NCI-H187 treated with DMSO at 0.1 percent for 48 hours (cell line): ENCODE measurements at places on chromosomes 3 and 15.

DNA sequence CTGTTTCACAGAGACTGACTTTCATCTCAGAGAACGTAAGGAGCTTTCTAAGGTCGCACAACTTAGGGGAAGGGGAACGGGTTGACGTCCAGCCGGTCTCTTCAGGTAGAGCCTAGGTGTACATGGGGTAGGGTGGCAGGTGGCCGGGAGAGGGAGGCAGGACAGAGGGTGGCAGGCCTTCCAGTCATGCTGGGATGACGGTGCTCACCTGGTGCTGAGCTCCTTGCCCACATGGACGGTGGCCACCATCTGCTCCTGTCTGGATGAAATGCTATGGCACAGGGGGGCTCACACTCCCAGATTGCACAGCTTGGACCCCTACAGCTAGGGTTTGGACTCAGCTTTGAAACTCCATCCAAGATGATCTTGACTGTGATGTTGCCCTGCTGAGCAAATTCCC lies 144.5 kb downstream of the ATP10A start:
- no peak for DNase-seq

- DNase-seq, result no peak
Observed at GRCh38 chr3:18556001-18556408, 130.9 kb upstream of the SATB1 start.

DNA sequence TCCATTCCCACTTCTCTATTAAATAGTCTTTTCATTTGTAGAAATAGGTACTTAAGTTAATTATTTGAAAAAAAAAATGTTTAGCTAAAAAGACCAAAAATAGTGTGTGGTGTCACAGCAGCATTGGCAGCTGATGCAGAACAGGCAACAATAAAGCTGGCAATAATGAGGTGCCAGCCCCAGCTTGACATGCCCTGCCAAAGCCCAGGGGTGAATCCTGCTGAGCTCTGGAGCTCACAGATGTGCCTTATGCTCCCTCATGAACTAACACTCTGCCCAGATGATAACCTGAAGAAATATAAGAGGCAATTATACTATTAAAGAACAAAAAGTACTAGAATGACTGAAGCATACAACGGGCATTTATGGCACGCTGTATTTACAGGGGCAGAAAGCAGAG lies 63.8 kb downstream of the IGSF11 start:
- no peak for DNase-seq

- no peak for DNase-seq
Observed at GRCh38 chr3:39132096-39133092, 21.0 kb downstream of the CSRNP1 start.

GRCh38 chr3:14570089-14570488 lies 29.9 kb upstream of the GRIP2 start:
- no peak for DNase-seq

GRCh38 chr15:51842852-51843737 lies 13.6 kb downstream of the TMOD3 start:
- DNase-seq, result no peak

DNA sequence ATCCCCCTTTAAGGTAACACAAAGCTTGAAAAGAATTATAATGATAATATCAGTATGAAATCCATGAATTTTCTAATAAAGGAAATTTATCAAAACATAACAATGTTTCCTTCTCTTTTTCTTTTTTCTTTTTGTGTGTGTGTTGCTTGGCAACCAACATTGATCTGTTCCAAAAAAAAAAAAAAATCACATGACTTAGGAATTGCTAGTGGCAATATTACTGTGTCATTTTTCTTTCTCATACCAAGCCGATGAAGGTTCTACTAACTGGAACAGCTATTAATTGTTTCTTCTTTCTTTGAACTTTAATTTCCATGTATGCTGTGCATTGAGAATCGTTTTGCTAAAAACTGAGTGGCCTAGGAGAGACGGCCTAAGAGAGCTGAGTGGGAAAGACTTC lies 317.7 kb upstream of the ONECUT1 start:
- no peak for DNase-seq

- no peak for DNase-seq
Observed at GRCh38 chr3:46143951-46144473, 64.1 kb downstream of the CCR1 start.

GRCh38 chr15:78406016-78406585 lies 31.9 kb upstream of the IREB2 start:
- no peak for DNase-seq

GRCh38 chr3:116630494-116630893 lies 79.1 kb upstream of the TUSC7 start:
- no peak for DNase-seq

DNA sequence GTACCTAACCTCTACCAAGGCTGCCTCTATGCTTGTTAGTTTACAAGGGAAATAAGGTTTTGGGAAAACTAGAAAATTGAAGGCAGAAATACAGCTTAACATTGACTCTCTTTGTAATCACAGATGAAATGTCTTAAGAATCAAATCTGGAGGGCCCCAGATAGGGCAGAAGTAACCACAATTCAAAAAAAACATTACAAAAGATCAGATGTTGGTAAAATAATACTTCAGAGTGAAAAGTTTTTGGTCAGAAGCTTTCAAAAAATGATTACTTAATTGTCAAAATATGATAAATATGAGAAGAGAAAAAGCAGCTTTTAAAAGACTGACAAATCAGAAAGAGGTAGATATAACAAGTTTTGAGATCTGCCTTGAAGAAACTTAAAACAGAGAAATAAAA lies 425.1 kb upstream of the NECTIN3 start:
- DNase-seq, result no peak
